Naive thymus-derived CD8-positive, alpha-beta T cell (primary cell): ENCODE measurements at places on chromosomes 4 and X. TPM values are rescaled to one million over a fixed set of nuclear protein-coding genes. Genes with fewer than 3 reads are reported as not detected.

DNA sequence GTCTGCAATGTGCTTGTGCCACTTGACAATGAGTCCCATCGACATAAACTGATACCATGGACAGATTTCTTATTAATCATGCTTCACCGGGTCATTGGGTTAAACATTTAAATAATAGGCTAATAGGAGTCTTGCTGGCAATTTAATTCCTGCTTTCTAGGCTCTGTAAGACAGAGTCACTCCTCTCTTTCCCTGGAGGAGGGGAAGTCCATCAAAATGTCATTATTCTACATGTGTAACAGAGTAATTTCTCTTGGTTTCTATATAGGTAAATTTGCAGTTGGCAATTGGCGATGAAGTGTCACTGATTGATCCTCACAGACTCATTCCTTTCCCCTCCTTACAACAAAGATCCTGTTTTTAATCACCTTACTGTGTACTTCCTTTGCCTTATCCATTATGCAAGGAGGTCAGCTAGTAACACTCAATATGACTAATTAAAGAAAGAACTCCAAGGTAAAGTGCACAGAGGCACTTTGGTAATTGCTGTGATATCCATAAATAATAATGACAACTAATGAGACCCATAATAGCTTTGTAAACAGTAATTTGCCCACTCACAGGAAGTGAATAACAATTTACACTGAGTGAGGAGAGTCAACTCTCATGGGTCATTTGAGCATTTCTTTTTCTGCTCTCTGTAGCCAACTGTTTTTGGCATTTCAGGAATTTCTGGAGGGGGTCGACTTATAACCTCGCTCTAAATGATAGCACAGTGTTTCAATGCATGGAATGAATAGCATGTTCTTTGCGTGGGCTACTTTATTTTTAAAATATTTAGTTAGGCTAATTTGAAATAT lies 184.0 kb downstream of the UGT8 start:
- DNase-seq = no peak

The CFAP47 gene
- not detected for total RNA-seq

The MPP1 gene
- total RNA-seq = 17.1 TPM

DNA sequence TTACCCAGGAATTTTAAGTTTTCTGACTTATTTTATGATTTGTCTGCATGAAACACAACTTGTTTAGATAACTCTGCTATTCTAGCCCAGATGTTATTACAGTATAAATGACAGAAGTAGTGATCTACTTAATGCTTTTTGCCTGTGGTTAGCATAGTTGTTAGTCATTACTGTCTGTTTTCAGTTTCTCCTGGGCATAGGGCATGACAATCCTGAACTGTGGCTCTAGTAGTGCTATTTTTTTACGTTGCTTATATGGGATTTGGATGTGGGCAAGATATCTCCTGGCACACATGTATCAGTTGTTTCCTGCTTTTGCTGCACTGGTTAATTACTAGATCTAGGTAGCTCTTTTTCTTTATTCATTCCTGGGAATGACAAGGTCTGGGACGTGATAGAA lies 1005.8 kb downstream of the PCDH18 start:
- no peak for DNase-seq

The MSX1 gene
- total RNA-seq = not detected

- DNase-seq = no peak
These were observed 35.1 kb downstream of the KLHL8 start for GRCh38 chr4:87185146-87185870.

DNA sequence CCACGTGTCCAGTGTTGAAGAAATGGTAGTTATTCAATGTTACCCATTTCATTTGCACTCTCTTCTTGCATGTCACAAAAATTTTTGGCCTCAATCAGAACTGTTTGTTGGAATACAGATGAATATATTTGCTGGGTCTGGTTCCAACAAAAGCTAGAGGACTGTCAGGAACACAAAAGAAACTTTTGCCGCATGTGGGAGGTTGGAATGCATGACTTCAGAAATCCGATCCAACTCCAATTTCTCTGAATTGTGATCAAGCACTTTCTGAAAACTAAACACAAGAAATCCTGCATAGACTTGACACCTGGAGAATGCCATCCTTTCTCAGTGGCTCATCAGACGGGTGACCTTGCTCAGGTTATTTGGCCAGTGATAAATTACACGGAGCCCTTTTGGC lies 15.4 kb downstream of the SETD7 start:
- DNase-seq = no peak

DNA sequence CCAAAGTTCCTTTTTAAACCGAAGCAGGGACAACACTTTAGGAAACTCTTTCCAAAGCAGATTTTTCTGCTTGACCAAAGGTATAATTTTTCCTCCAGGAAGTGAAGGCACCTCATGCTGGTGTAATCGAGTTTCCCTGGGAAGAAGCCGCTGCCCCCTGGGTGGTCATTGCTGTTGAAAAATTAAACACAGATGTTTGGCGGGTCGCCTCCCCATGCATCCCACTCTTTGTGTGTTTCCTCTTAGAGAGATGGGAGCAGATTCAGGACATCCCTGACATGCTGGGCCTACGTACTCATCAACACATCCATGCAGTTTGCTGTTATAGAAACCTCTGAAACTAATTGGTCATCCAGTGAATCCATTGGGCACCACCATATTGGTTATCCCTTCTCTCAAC lies 179.2 kb upstream of the HCCS start:
- DNase-seq = no peak

- DNase-seq = no peak
These were observed 255.8 kb downstream of the SOX3 start for GRCh38 chrX:140249088-140249487.

DNA sequence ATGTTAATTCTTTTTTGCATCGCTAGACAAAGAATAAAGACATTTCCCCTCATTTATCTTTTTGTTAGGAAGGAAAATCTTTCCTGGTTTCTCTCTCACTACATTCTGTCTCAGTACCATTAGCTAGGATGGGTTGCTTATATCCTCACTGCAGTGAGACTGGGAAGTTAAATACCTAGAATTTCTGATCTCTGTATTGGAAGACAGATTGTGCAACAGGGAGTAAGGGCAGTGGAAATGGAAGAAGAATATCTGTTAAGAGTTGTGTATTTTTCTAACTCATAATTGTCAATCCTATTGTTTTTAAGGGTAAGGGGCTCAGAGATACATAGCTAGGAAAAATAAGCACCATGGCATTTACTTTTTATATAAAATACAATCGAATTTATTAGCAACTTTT lies 19.6 kb downstream of the PTPN13 start:
- no peak for DNase-seq

The VEGFD gene
- total RNA-seq = not detected
